ENCODE measurements at places on chromosomes 5 and 9.

- DNase-seq = no peak
Observed at GRCh38 chr5:1375871-1376810, 31.2 kb upstream of the CLPTM1L start.

- DNase-seq = no peak
Observed at GRCh38 chr5:151253605-151253950, 593 bp downstream of the GM2A start.

DNA sequence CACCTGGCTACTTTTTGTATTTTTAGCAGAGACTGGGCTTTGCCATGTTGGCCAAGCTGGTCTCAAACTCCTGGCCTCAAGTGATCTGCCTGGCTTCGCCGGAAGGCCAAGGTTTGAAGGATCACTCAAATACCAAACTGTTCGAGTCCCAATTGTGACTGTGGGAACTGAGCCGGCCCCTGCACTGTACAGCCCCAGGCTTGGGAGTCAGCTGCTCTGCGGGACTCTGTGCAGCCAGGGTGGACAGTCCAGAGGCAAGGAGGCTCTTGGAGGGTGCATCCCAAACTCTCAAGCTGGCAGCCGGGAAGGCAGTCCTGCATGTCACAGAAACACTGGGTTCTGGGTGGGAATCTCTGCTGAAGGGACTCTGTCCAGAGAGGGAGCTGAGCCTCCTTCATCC lies 109.0 kb downstream of the ENTREP1 start:
- DNase-seq = no peak

- no peak for DNase-seq
Observed at GRCh38 chr9:70954596-70955143, 166.8 kb downstream of the TRPM3 start.

DNA sequence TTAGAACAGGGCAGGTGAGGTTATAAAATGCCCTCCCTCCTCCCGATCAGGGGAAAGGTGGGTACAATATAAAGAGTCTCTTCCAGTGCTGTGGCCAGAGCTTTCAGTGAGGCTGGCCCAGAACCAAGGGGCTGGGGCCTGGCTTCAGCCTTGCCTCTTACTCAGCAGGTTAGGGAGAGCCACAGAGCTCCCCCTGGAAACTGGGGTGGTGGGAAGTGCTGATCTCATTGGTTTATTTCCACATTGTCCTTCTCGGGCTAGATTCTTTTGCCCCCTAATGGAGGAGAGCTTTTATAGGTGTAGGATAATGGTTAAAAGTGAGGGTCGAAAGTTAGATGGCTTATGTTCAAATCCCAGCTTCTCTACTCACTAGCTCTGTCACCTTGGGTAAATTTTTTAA lies 186.7 kb upstream of the TBC1D2 start:
- no peak for DNase-seq

DNA sequence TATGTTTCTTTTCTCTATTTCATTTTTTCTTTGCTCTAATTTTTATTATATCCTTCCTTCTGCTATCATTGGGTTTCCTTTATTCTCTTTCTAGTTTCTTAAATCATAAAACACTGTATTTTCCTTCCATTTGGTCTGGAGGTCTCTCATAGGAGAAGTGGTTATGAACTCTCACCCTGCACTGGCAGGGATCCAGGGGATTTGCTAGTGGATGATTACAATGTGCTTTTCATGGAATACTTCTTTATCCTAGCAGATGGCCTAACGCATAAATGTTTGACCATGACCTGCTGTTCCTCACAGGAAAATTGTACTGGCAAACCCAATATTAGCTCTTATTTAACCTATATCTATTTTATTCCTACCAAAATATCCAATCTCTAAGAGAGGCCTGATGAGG lies 31.5 kb upstream of the SGCD start:
- no peak for DNase-seq

GRCh38 chr9:93127395-93127911 lies 6.6 kb downstream of the NINJ1 start:
- DNase-seq = no peak

DNA sequence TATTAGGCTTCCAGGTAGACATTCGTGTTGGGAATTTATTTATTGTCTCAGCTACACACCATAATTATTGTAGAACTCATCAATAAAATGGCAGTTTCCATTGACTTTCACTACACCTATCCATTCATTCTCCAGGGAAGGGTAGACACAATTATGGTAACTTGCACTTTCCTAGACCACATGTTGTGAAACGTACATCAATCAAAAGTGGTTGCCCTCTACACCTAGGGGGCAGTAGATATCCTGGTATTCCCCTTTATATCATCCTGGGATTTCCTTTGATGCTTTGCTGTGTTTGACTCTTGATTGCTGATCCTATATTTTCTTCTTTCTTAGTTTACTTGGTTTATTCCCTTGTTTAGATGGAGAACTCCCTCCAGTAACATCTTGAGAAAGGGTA lies 47.9 kb downstream of the ADGRV1 start:
- no peak for DNase-seq

DNA sequence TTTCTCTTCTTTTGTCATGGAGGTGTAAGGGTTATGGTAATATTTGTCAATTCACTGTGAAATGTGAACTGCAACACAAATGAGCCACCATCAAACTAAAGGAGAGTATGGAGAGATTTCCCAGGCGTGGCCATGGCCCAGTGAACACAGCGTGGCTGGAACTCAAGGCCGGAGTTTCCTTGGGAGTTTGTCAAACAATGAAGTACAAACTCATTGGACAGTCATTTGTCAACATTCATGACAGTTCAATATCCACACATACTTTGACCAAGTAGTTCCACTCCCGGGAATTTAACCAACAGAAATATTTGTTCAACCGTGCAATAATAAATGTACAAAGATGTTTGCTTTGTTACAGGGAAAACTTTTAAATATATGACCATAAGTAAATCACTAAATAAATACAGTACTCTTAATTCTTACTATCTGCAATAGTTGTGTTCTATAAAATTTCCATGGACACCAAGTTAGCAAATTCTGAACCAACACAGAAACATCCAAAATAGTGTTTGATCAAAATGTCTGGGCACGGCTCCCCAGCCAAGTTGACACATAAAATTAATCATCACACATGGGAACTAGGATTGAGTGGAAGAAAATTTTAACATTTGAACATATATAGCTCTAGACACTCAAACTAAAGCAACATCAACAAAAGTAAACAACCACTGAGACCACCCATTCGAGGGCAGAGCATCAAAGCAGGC lies 87.1 kb downstream of the DIRAS2 start:
- no peak for DNase-seq

- DNase-seq = no peak
Observed at GRCh38 chr5:133274597-133274935, 222.8 kb downstream of the HSPA4 start.

- DNase-seq = no peak
Observed at GRCh38 chr9:20300430-20301115, 321.7 kb downstream of the MLLT3 start.

DNA sequence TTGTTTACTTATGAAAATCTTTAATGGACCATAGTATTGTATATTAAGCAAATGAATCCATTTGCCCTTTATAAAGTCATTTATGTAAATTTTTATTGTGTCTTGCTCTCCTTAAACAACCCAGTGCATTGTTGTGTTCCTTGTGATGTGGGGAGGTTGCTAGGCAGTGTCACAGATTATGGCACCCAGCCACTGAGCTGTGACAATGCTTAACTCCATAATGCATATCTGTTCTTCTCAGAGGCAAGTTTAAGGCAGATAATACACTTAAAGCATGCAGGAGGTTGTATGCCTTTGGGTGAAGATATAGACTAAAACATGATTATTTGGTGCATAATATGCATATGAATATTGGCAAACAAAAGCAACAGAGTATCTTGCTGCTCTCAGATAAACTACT lies 269.6 kb upstream of the RIOK2 start:
- no peak for DNase-seq

- DNase-seq = no peak
Observed at GRCh38 chr9:127123064-127123890, 842 bp upstream of the ANGPTL2 start.

GRCh38 chr5:151709109-151709735 lies 22.5 kb upstream of the SPARC start:
- no peak for DNase-seq

GRCh38 chr9:79140751-79141150 lies 431.0 kb upstream of the TLE4 start:
- no peak for DNase-seq

DNA sequence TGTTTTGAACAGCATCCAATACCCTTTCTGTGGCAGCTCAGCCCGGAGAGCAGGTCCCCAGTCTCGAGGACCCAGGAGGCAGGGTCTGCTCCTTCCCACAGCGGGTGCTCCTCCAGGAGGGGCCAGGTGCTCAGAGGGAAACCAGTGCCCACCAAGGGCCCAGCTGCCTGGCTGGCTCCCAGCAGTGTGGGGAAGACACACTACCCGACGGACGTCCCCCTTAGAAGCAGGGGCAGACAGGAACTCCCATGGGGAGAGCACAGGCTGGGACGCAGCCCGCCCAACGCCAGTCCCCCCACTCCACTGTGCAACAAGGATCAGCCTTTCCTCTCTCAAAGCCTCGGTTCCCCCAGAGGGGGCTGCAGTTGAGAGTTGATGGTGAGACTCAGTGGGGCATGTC lies 57.6 kb downstream of the ADAMTS2 start:
- no peak for DNase-seq

DNA sequence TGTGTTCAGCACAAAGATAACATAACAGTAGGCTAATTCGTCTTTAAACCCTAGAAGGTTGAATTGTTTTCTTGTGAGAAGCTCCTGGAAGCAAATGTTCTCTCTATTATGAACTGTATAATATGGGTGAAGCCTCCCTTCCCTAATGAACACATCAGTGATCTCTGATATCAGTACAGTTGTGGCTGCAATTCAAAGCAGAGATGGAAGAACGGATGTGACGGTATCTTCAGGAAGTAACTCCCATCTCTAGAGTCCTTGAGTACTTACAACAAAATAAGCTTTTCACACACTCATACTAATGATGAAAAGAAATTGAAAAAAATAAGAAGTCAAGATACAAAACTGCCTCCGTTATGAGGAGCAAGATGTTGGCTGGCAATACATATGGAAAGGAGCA lies 4.5 kb downstream of the HCN1 start:
- DNase-seq = no peak

DNA sequence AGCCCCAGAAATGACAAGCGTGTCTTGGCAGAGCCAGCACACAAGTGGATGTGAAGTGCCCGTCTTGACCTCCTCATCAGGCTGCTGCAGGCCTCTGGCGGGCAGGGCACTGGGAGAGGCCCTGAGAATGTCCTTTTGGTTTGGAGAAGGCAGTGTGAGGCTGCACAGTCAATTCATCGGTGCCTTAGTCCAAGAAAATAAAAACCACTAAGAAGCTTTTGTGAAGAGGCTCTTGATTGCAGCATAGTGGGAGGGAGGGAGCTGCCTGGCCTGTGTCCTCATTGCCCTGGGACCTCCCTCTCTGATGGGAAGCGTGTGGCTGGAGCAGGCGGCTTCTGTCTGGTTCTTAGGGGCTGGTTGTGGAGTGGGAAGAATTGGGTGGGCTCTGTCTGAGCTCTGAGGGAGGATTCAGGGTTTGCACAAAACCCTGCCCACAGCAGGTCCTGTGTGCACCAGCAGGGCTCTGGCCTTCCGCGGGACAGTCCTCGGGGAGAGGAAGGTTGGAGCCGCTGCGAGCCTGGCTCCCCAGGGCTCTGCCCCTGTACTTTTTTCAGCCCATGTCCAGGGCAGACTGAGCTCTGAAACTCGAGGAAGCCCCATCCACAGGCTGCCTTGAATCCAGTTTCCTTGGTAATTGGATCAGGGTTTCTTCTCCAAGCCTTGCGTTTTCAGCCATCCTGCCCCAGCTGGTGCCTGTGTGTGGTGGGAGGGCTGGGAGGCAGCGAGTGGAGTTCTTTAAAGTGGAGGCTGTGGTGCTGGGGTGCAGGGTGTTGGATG lies 1.1 kb downstream of the HRCT1 start:
- DNase-seq = no peak

DNA sequence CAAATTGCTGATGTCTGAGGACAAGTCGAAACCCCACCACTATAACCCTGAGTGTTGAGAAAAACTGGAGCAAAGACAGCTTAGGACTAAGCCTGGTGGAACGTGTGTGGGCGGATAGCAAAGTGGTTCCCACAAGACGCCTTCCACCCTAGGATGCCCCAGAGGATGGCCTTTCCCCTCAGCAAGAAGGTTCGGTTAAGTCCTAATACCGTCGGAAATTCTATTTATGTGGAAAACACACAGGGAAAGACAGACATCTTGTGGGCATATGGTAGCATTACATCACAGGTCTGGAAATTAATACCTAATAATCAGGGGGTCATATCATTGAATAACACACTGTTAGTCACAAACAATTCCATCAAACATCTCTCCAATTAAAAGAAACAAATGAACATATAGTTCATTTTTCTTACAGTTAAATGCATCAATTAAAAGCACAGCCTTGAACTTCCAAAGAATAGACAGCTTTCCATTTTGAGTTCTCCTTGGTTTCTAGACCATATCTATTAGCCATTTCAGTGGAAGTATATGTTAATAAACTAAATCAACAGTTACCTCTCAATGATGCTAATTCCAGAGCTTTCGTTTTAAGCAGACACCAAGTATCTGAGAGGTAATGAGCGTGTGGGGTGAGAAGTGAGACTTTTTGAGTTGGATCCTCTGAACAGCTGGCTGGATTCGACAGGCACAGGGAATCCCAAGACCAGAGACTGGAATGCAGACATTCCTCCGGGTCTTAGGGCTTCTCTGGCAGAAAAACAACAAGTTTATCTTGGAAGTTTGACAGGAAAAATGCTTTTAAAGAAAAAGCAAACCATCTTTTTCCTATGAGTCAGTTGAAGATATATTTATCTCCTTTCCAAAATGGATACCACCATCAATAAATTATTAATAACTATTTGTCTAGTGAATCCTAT lies 2.9 kb upstream of the ICE1 start:
- DNase-seq = no peak
